ENCODE measurements at places on chromosomes 5 and 9.

DNA sequence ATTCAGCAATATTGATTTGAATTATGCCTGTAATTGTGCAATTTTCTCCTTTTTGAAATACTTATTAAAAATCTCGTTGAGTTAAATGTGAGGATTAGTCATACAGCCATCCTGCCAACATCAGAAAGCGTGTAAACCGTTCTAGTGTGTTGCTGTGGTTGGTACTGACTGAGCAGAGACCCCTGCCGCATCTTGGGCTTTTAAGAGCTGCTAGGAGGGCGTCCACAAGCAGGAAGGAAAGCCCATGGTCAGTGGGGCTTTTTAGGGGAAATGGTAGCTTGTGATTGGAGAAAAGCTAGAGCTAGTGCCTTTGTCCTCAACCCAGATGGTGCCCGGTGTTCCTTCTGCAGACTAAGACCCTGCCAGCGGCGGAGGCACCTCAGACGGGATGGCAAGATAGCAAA, 1.3 kb downstream of the SDHA start:
- DNase-seq, result no peak

DNA sequence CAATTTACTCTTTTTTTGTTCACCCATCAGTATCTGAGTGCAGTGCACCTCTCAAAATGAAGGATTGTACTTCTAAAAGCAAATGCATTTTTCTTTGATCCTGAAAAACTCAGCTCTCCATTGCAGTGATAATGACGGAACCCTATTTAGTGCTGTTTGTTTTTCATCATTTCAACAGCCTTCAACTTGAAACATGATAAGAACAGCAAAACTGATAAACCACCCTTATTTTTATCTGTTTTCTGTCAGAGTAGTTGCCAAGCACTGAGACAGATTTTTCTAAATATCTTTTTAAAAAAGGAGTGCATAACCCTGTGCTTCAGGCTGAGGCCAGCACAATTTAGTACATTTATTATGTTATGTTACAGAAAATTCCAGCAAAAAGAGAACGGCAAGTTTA, 549.8 kb upstream of the DMAC1 start:
- DNase-seq, result peak; percentile 74

DNA sequence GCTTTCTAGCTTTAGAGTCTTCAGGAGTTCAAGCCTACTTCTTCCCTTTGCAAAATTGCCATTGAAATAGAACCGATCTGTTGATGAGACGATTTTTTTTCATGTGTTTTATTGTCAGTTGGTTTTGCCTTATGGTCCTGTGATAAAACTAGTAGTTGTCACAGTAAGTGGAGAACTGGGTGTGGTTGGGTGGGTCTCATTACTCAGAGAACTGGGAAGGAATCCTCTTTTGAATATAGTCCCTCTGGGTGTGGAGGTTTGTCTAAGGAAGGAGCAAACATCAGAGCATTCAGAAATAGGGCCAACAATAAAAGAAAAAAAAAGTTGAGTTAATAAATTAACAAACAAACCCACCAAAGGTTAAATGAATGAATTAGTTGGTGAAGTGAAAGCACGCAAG, 69.0 kb downstream of the ALDH1A1 start:
- no peak for DNase-seq

DNA sequence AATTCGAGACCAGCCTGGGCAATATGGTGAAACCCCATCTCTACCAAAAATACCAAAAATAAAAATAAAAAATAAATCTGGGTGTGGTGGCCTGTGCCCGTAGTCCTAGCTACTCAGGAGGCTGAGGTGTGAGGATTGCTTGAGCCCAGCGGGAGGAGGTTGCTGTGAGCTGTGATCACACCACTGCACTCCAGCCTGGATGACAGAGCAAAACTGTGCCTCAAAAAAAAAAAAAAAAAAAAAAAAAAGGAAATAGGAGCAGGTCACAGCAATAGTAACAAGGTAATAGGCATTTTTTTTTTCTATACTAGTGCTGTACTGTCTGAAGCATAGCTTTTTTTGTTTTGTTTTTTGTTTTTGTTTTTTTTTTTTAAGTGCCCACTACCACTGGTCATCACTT, 5.8 kb downstream of the LRRC70 start:
- DNase-seq, result no peak

GRCh38 chr9:124257070-124257843, 492 bp upstream of the NEK6 start:
- no peak for DNase-seq

DNA sequence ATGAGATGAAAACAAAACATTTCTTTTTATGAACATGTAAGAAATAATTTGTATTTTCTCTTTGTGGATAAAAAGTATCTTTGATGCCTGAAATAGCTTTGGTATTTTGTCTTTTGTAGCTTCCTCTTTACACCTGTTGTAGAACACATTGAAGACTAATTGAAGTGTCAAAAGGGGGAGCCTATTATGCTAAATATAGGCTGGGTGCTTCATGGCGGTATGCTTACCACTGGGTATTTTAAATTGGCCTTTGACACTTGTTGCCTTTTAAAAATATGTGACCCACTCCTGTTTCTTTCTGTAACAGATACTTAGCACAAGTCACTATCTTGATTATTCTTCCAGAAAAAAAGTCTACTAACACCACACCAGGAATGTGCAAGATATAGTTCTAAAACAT, 226.4 kb downstream of the KIAA0825 start:
- DNase-seq, result no peak

Measured in SK-N-DZ (cell line).